ENCODE measurements at places on chromosomes 12 and 14.

GRCh38 chr12:52010152-52010622 lies 3.4 kb downstream of the TAMALIN start:
- DNase-seq: no peak

DNA sequence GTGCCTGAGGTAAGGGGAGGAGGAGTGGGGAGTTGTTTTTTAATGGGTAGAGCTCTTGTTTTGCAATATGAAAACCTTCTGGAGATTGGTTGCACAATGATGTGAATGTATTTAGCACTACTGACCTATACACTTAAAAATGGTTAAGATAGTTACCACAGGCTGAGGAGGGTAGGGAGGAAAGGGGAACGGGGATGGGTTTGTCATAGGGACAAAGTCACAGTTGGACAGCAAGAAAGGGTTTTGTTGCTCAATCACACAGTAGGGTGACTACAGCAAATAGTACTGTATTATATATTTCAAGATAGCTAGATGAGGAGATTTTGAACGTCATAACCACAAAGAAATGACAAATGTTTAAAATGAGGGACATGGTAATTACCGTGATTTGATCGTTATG lies 1562.4 kb downstream of the AACS start:
- no peak for DNase-seq

DNA sequence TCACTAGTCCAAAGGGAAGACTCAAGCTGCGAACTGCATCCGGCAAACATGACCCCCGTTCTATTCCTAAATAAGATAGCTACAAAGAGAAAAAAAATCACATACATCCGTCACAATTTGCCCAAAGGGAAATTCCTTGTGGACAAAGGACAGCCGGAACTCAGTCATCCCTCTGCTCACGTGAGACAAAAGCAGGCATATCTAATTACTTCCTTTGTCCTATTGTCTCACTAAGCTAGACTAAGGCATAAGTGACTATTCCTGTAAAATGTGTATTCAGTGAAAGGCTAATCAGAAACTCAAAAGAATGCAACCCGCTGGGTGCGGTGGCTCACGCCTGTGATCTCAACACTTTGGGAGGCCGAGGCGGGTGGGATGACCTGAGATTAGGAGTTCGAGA lies 27.2 kb upstream of the NINJ2 start:
- no peak for DNase-seq

DNA sequence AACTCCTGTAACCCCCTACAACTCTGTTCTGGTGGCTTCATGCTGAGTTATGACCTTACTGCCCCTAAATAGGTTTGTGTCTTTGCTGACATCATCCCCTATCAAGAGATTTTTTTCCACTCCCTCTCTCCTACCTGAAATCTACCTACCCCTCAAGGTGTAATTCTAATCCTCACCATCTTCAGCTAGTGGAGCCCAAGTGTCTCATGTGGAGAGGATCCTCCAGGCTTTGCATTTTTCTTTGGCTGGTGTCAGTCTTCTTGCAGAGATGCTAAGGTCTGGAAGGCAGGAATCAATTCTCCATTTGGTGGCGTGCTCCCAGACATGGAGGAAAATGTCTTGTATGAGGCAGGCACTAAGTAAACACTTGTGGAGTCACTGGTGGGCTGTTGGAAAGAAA lies 74.8 kb upstream of the PRMT8 start:
- DNase-seq: no peak

DNA sequence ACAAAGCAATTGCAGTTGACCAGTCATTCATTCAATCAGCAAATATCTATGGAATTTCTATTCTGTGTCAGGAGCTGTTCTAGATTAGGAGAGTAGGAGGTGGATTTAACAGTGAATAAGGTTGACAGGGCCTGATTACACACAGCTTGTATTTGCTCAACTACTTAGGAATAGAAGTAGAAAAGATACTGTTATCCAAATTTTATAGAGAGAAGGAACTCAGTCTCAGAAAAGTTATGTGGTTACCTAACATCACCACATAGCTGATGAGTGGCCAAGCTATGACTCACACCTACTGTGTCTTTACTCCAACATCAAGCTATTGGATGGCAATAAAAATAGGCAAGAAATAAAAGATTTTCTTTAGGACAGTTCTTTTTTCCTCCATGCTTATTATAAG lies 374.8 kb downstream of the RMST start:
- no peak for DNase-seq

- DNase-seq: no peak
Observed at GRCh38 chr12:46364777-46365580, 7.6 kb downstream of the SLC38A2 start.

GRCh38 chr12:105920161-105920684 lies 218.5 kb downstream of the NUAK1 start:
- no peak for DNase-seq

DNA sequence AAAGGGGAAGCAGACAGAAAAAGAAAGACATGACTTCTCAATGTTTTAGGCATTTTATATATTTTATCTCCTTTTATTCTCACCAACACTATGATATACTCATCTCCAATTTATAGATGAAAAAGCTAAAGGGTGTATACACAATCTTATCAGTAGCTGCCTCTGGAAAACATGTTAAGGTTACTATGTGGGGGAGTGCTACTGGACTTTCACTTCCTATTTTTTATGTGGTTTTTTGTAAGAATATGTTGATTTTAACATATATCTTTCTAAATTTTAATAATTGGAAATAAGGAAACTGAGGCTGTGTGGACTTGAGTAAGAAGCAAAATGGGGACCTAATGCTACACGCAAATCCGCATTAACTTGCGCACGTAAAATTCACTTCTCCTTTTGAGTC lies 99.6 kb upstream of the PDE3A start:
- no peak for DNase-seq

DNA sequence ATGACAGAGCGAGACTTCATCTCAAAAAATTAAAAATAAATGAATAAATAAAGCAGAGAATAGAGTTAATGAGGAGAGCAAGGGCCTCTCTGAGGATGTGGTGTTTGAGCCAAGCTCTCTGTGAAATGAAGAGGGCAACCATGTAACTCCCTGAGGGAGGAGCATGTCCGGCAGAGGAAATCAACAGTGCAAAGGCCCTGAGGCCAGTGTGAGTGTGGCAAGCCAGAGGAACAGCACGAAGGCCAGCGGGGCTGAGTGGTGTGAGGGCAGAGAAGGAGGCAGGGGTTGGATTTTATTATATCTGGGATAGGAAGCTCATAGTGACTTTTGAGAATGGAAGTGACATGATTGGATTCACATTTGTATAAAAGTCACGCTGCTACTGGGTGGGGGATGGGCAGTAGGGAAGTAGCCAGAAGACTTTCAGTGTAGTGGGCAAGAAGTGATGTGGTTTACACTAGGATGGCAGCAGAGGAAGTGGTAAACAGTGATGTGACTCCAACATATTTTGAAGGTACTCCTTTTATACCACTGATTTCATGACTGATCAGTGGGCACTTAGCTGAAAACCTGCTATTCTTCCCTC lies 10.3 kb upstream of the LRP1-AS start:
- DNase-seq: no peak

DNA sequence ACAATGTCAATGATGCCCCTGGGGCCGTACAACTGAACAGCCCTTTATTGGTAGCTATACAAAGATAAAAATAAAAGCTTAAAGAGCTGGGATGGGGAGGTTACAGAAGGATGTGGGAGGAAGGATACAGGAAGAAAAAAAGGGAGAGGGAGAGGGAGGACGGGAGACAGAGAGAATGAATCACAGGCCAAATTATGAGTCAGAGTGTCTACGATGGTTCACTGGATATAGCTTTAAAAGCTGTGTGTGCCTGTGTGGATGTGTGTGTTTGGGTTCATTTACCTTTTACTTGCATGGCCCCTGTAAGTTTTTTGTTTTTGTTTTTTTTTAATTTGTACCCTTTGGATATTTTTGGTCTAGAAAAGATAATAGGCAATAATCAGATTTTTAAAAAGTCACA lies 111.9 kb downstream of the CCDC60 start:
- no peak for DNase-seq

GRCh38 chr14:74518221-74518620 lies 24.7 kb downstream of the ISCA2 start:
- DNase-seq: no peak

DNA sequence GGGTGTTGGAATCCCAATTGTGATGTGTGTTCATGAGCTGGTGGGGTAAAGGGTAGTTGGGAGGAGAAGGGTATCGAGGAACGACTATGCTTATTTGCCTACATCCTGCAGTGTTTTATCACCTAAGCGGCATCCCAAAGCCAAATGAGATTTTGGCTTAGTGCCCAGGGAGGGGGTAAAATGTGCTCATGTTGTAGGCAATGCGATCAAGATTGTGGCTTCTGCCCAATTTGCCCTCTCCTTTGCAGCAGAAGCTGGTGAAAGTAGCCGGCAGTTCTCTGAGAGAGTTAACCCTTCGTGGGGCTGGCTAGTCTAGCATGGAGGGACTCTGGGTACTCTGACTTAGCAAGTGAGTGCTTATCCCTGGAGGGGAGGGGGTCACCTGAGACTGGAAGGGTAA lies 753 bp downstream of the RPH3A start:
- DNase-seq: no peak

- no peak for DNase-seq
Observed at GRCh38 chr14:100626614-100627013, 39.4 kb upstream of the BEGAIN start.

DNA sequence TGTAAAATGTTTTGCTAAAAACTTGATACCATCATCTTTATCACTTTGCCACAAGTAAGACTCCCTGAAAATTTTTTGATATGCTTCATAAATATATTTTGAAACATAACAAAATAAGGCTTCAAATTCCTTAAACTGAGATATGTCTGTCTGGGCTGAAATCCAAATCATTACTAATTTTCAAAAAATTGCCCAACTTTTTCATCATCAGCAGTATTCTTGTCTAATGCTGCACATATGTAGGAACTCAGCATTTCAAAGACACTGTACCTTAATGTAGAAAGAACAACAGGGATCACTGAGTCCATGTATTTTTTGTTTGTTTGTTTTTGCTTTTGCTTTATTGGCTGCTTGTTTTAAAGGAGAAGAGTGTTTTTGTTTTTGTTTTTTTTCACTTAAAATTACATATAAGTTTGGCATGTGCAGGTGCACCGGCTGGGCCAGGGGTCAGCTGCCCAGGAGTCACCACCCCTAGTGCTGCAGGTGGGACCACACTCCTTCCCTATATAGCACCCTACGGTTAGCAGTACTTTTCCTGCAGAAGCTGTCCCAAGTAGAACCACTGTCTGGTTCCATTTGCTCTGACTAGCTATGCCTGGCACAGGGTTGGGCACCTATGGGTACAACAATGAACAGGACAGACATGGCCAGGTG lies 231.2 kb downstream of the PIK3C2G start:
- no peak for DNase-seq

DNA sequence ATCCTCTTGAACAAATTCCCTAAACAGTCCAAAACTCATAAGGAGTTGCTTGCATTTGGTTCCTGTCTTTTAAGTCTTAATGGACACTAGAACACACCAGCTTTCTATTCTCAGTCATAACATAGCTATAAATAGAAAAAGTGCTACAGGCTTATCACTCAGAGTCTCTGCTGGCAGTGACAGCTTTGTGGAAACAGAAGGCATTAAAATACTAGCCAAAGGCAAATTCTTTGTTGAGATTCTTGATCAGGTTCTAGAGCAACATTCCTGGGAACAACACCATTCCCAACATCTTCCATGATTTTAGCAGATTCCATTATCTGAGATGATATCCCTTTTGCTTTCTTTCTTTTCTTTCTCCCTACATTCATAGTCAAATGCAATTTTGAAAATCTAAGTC lies 207.7 kb upstream of the PLEKHG7 start:
- DNase-seq: no peak

DNA sequence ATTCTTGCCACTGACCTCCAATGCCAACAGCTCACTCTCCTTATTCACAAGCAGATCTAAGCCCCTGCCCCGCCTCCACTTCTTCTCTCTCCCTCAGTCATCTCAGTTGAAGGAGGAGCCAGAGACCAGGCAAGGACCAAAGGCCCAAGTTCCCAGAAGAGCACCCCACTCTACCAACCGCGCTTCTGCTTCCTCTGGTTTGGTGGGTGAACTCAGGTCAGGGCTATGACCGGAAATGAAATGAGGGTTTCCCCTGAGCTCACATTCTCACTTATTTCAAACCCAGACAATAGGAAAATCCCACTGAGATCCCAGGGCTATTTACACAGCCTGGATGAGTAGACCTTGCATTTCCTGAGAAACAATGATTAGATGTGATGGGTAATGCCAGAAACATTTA lies 9.9 kb downstream of the DPF3 start:
- DNase-seq: no peak

DNA sequence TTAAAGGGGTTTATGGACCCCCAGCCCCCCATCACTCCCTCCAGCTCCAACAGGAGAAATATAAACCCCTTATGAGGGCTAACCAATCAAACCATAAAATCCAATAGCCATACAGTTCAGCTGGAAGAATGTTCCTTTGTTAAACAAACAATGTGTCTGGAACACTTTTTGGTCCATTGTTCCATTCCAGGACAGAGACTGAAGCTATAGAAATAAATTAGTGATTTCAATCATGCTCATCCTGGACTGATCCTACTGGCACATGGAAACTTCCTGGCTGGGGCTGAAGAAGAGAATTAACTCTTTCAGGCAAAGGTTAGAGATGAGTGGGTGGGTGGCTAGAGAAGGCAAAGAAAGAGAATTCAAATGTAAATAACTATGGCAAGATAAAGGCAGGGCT lies 63.4 kb downstream of the ANO2 start:
- DNase-seq: no peak

DNA sequence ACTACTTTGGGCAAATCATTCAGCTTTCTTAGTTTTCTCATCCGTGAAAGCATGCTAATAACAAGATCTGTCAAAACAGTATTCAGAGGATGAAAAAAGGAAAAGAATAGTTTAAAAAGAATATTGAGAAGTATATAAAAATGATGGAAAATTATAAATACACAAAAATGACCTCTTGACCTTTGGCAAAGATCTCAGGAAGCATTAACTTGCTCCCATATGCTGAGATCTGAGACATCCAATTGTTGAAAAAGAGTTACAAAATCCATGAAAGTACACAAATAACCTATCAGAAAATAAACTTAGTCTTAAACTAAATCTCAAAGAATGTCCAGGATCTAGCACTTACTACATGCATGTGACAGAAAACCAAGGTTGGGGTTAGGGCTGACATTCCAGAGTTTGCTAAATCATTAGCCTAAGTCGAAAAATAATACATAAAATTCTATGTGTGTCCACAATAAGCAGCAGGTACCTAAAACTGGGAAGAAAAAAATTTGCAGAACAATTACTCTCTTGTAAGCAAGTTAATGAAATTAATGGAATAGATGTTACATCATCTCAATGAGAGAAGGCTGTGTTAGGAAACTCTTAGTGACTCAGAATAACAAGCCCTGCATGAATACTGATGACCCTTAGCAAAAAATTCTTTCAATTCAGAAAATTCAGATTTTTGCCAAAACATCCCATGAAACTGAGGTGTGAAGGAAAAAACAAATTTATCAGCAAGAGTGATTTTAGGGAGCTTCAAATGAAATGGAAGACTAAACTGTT lies 3.4 kb downstream of the PAH start:
- DNase-seq: no peak

DNA sequence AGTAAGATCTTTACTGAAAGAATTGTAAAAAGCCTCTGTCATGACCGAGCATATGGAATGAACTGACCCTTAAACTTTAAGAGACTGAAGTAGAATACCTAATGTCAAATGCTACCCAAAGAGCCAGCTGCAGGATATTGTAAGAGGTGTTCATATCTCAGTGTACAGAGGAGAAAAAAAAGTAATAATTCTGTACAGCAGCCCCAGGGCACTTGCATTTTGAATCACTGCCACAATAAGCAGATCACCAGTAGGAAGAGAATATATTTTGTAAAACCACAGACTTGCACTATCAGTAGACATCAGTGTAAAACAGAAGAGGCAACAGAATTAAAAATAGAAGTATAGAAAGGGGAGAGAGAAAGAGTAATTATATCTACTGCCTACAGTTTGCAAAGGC lies 162.6 kb downstream of the PPFIA2 start:
- DNase-seq: no peak

Measured in stimulated activated CD4-positive, alpha-beta T cell treated with anti-CD3 and anti-CD28 coated beads, Interleukin-4, amount 100 ng/mL, for 48 hours (primary cell).